ENCODE measurements at places on chromosomes 2 and 18. TPM values are rescaled to one million over a fixed set of nuclear protein-coding genes. Genes with fewer than 3 reads are reported as not detected.

Gene GPR39
- 1.3 TPM for total RNA-seq

Gene MCEE
- 21.6 TPM for total RNA-seq

Gene CCDC74B
- 12.6 TPM for total RNA-seq

Gene ROCK2
- 18.9 TPM for total RNA-seq

Gene HEATR5B
- total RNA-seq, result 28.2 TPM

Gene PLEK
- 0.87 TPM for total RNA-seq

Gene CHST10
- total RNA-seq, result 9.1 TPM

Gene LYG1
- 0.58 TPM for total RNA-seq

Gene EDAR
- 1.00 TPM for total RNA-seq

Gene C2orf80
- total RNA-seq, result 4.1 TPM

Gene BOLL
- total RNA-seq, result not detected

Gene SH3RF3
- 2.7 TPM for total RNA-seq

Gene UGT1A4
- 0.10 TPM for total RNA-seq

Gene GAREM1
- total RNA-seq, result 3.4 TPM

Gene ALKAL2
- 0.81 TPM for total RNA-seq

Gene HOXD10
- 0.29 TPM for total RNA-seq

Gene RBM45
- 12.9 TPM for total RNA-seq

Gene SLC30A3
- total RNA-seq, result 0.11 TPM

Gene ITPRIPL1
- total RNA-seq, result 0.38 TPM

Gene CPO
- not detected for total RNA-seq

Gene DUSP19
- 3.7 TPM for total RNA-seq

Gene LIPG
- total RNA-seq, result 17.4 TPM

Gene ARHGAP25
- total RNA-seq, result 2.1 TPM

Gene TBR1
- 0.71 TPM for total RNA-seq

Gene ATP6V1C2
- 2.7 TPM for total RNA-seq

Gene RAD51AP2
- not detected for total RNA-seq

Gene ONECUT2
- total RNA-seq, result 0.67 TPM

Gene TCF7L1
- 3.8 TPM for total RNA-seq

Gene STPG4
- 0.13 TPM for total RNA-seq

Gene CD8A
- total RNA-seq, result 1.2 TPM

Gene RNF125
- total RNA-seq, result 0.75 TPM

Gene UGT1A8
- total RNA-seq, result 1.4 TPM

Gene CCDC148
- total RNA-seq, result 0.86 TPM

Gene DLX1
- total RNA-seq, result 3.9 TPM

Gene RRM2
- total RNA-seq, result 2.9 TPM

Gene FZD7
- total RNA-seq, result 29.5 TPM

Gene SCN2A
- 21.8 TPM for total RNA-seq

Gene PLEKHH2
- 1.1 TPM for total RNA-seq

Gene CRYBA2
- not detected for total RNA-seq

Gene MBOAT2
- total RNA-seq, result 1.2 TPM

Gene PSMG2
- total RNA-seq, result 66.8 TPM

Gene PLCD4
- 2.5 TPM for total RNA-seq

Gene PCARE
- 0.09 TPM for total RNA-seq
